ENCODE measurements at places on chromosomes 6 and 20.

DNA sequence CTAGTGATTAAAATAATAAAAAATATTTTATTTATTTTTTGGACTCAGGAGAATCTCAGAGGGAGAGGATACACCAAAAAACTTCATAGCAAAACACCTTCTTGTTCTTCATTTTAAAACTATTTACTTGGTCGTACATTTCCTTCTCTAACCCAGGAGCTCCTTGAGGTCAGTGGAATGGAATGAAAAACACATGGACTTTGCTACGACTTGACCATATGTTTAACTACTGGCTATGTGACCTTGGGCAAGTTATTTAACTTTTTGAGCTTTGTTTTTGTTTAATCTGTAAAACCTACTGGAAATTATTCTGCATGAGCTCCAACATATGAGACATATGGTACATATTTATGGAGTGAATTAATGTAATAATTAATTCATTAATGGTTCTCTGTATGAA, 1005.5 kb upstream of the CITED2 start:
- DNase-seq = no peak
- no peaks in the 10 kb centered on the region for H3K27me3 ChIP-seq
- H3K27ac ChIP-seq = no peak overlapping the region
- no peaks in the 10 kb centered on the region for H3K36me3 ChIP-seq

- no peaks in the 10 kb centered on the region for H3K36me3 ChIP-seq
- no peak overlapping the region for H3K27ac ChIP-seq
- H3K27me3 ChIP-seq = no peaks in the 10 kb centered on the region
- DNase-seq = no peak
Observed at GRCh38 chr6:111521497-111522270, 38.7 kb upstream of the REV3L start.

GRCh38 chr6:162845972-162846371, 118.2 kb downstream of the PACRG start:
- no peak for DNase-seq
- no peaks in the 10 kb centered on the region for H3K4me1 ChIP-seq
- H3K27me3 ChIP-seq = no peaks in the 10 kb centered on the region
- no peak overlapping the region for H3K27ac ChIP-seq
- H3K4me3 ChIP-seq = no peak overlapping the region

DNA sequence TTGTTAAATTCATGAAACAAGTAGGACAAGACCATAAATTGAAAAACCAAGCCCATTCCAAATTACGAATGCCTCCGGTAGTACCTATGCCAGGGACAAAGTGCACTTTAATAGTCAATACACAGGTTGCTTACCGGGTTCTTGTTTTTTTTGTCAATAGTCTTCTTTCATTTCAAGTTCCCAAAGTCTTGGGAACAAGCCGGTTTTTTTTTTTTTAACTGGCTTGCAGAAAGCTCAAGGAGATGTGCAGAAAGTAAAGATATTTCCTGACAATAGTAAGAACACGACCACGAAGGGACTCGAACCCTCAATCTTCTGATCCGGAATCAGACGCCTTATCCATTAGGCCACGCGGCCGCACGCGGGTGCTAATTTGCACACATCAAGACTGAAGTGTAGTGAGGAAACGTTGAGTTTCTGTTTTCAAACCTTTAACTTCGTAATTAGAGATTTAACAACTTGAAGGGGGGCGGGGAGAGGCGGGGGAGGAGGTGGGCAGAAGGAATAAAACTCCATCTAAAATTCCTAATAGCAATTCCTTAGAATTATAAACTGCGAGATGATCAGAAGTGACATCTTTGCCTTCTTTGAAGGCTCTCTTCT, 181.0 kb downstream of the TRIM27 start:
- H3K4me3 ChIP-seq = no peak overlapping the region
- no peaks in the 10 kb centered on the region for H3K36me3 ChIP-seq

DNA sequence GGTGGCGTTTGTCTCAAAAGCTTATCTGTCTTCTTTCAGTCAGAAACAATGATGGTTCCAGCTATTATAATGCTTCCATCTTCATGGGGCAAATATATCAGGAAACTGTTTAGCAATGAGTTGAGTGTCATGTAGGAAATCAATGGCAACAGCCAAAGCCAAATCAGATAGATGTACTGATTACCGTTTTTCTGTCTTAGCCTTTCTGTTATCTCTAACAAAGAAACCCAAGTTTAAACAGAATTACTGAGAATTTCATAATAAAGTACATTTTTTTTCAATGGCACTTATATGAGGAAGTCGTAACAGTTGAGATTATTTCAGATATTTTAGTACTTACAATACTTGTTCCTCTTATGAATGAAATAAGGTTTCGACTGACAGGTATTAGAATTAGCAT, 1.2 kb downstream of the NOX3 start:
- H3K4me1 ChIP-seq = peaks cover 5% of the 10 kb centered on the region
- H3K36me3 ChIP-seq = no peaks in the 10 kb centered on the region
- no peak overlapping the region for H3K27ac ChIP-seq
- H3K27me3 ChIP-seq = peaks cover 15% of the 10 kb centered on the region

DNA sequence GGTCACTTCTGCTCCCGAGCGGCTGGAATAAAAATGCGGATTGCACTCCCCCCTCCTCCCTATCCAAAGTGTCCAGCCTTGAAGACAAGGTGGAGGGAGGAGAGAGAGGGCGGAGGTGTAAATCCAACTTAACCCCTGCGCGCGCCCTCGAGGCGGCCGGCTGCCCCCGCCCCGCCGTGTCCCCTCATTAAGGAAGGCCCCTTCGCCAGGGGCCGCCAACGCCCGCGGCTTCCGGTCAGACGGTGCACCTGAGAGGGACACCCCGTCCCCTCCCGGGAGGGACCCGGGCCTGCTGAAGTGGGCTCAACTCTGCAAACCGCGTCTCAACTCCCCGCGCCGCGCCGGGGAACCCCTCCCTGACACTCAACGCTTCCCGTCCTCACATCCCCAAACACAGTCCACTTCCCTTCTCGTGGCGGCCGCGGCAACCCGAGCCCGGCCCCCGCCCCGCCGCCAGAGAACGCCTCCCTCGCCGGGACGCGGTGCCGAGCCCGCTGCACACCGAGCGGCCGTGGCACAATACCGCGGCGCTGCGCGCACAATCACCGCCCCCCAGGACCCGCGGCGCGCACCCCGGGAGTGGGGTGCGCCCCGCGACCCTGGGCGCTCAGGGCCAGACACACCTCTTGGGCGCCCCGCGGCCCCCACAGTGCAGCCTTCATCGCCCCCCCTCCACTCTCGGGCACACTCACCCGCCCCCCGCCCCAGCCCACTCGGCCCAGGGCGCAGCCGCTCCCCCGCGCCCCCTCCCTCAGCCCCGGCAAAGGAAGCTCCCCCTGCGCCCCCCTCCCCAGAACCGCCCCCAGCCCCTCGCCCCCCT, 102.5 kb downstream of the NOL4L start:
- DNase-seq = peak; percentile 60
- no peaks in the 10 kb centered on the region for H3K36me3 ChIP-seq
- H3K4me1 ChIP-seq = peaks cover 31% of the 10 kb centered on the region
- H3K27me3 ChIP-seq = no peaks in the 10 kb centered on the region
- peak overlapping the region; percentile 52 for H3K4me3 ChIP-seq

DNA sequence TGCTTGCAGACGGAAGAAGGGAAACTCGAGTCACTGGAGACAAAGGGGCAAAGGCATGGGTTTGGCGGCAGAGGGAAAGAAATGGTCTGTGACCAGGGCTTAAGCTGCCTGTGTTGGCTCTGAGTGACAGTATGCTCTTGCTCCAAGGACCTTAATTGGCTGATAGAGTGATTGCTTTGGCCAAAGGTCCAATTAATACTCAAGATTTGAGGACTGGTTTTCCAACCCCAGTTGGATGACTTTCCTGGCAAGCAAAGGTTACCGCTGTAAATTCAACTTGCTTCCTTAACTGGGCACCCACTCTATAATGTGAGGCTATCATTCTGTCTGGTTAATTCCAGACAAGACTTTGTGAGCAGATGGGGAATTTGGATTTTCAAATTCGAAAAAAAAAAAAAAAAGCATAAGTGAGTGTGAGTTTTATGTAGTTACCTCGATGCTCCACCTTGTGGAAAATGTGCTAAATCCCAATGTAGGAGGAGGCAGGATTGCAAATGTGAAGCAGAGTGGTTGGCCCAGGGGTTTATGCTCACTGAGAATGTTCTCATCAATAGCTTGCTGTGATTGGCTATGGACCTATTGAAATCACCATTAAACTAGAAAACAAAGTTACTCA, 150.7 kb upstream of the GMDS start:
- no peaks in the 10 kb centered on the region for H3K4me1 ChIP-seq
- DNase-seq = no peak
- H3K36me3 ChIP-seq = no peaks in the 10 kb centered on the region
- no peak overlapping the region for H3K27ac ChIP-seq

DNA sequence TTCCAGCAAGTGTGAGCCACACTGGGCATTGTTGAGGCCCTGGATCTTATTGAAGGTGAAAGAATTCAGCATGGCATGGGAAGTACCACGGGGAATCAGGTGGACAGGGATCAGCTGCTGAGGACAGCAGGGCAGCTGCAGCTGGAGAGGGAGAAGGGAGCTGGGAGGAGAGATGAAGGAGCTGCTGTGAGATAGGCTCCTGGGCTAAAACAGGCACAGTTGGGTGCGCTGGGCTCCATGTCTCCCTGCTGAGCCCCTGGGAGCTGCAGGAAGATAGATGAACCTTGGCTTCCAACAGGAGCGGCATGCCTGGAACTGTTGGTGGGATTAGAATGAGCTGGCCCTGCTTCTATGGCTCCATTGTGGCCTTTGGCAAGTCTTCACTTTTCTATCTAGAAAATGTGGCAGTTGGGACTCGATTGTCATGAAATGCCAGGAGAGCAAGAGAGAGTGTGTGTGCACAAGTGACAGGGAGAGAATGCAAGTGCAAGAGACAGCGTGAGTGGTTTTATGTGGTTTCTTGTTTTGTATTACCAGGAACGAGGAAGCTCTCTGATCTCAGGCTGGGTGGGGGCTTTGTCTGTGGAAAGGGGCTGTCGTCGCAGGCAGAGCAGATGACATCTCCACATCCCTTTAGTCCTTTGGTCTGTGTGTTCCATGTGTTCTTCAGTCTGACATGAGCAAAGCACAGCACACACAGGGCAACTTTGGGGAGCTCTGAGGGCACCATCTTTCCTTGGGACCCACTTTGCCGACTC, 20.4 kb downstream of the SNPH start:
- H3K4me3 ChIP-seq = no peak overlapping the region
- H3K27ac ChIP-seq = no peak overlapping the region
- peaks cover 11% of the 10 kb centered on the region for H3K4me1 ChIP-seq
- no peaks in the 10 kb centered on the region for H3K36me3 ChIP-seq

DNA sequence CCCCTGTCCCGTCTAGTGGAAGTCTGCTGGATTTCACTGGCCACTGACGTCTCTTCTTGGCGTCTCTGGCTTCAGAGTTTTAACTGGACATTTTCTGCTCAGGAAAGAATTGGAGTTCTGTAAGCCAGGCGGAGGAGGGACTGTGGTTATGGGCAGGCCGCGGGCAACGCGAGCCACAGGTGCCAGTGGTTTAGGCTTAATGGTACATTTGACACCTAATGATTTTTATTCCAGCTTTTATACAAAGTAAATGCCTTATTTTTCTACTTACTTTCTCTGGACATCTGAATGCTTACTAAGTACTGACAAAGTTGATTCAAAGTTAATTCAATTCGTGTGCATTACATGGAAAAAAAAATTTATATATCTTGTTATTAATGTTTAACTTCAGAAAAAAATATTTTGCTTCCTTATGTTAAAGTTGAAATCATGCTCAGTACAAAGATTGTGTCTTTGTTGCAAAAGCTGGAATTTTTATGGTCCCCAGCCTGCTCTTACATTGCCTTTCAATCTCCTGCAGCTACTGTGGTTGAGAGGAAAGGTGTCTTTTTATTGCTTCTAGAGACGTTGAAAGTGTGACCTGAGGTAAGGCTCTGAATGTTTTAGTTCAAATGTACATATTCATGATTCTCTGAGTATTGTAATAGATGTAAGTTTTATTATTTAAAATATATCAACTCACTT, 231.0 kb downstream of the SMOC2 start:
- H3K4me3 ChIP-seq = no peak overlapping the region
- no peak for DNase-seq
- no peak overlapping the region for H3K27ac ChIP-seq
- no peaks in the 10 kb centered on the region for H3K4me1 ChIP-seq
- no peaks in the 10 kb centered on the region for H3K27me3 ChIP-seq

DNA sequence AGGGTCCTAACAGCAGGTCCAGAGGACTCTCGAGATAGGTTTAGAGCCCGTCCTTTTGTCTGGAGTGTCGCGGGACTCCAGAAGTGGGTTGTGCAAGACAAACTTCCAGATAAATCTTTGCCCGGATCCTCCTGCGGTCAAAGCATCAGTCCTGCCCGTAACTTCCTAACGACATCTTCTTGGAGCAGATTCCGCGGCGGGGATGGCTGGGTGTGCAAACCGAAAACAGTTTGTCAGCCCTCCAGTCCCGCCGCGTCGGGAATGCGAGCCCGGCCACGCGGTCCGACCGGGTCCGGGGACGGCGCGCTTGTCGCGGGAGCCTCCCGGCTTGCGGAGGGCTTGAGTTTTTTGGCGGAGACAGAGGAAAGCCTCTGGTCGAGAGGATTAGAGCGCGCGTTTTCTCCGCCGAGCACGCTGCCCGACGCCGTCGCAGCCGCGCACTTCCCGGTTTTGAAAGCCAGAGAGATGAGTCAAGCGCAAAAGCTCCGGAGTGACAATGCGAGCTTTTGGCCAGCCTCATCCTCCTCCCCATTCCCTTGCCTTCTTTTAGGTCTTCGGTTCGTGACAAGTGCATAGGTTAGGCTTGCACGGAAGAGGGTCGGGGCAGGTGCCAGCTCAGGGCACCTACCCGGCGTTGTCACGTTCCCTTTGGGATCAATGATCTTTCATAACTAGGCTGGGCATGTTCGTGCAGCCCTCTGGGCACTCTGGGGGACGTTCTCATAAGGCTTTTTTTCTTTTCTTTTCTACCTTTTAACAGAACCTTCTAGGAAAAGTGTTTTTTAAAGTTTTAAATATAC, 91.3 kb upstream of the PRDM1 start:
- H3K4me3 ChIP-seq = peak overlapping the region; percentile 60
- H3K27ac ChIP-seq = peak overlapping the region; percentile 93
- peaks cover 34% of the 10 kb centered on the region for H3K4me1 ChIP-seq
- no peaks in the 10 kb centered on the region for H3K27me3 ChIP-seq
- peak; percentile 56 for DNase-seq
- no peaks in the 10 kb centered on the region for H3K36me3 ChIP-seq

- H3K27me3 ChIP-seq = no peaks in the 10 kb centered on the region
- H3K4me3 ChIP-seq = no peak overlapping the region
- DNase-seq = no peak
Observed at GRCh38 chr20:63499338-63499969, 571 bp upstream of the EEF1A2 start.

DNA sequence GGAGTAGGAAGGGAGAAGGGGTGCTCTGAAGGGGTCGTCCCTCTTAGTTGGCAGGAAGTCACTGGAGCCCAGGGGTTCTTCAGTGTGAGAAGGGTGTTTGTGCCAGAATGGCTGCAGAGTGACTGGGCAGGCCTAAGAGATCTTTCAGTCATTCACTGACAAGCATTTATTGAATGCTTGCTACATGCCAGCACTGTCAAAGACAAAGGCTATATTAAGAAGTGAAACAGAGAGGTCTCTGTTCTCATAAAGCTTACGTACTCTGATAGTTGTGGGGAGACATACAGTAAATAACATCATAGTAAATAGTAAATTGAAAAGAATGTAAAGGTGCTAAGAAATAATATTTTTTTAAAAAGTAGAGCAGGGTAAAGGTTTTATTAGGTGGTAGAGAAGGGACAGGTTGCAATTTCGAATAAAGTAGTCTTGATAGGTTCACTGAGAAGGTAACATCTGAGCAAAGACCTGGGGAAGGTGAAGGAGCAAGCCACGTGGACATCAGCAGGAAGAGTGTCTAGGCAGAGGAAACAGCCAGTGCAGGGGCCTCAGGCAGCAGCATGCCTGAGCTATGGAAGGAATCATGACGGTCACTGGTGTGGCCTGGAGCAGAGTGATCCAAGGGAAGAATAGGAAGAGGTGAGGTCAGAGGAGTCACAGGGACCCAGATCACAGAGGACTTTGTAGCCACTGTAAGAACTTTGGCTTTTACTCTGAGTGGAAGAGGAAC, 36.3 kb upstream of the RNF8 start:
- H3K4me3 ChIP-seq = no peak overlapping the region
- no peaks in the 10 kb centered on the region for H3K36me3 ChIP-seq
- H3K27me3 ChIP-seq = no peaks in the 10 kb centered on the region

Data from heart right ventricle (tissue), 16 donors.